ENCODE measurements at places on chromosomes 13 and 19.

DNA sequence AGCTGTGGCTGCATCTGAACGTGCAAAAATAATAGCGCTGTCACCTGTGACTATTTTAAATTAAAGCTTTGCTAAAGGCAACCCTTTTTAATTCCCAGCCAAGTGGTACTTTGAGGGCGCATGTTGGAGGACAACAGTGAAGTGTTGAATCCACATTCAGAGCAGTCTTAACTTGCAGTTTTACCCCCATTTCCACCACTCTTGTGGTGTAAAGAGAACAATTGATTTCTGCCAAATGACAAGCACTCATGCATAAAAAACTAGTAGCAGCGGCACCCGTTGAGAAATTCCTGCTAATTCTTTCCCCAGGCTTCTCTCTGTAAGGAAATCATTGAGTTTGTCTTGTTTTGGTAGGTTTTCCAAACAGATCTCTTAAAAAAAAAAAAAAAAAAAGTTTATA is 1033.3 kb downstream of the EFNB2 start:
- no peak for DNase-seq

DNA sequence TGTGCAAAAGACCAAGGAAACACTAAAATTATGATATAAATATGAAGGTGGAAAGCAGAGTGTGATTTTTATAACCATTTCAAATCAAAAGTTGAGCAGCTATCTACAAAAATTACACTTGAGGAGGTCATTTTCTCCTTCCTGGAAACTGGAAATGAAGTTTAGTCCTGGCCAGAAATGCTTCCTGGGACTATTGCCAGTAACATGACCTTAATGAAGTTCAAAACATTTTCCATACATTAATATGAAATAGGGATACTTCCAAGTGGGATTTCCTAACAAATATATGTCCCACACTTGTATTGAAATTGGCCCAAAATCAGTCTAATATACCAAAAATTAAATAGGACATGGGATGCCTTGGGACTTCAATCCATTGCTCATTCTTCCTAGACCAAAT is 1556.8 kb upstream of the MIR17HG start:
- no peak for DNase-seq

DNA sequence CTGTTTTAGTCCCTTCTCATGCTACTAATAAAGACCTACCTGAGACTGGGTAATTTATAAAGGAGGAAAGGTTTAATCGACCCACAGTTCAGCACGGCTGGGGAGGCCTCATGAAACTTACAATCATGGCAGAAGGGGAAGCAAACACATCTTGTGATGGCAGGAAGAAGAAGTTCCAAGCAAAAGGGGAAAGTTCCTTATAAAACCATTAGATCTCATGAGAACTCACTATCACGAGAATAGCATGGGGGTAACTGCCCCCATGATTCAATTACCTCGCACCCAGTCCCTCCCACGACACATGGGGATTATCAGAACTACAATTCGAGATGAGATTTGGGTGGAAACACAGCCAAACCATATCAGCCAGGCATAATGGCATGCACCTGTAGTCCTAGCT is 13.0 kb upstream of the STRN4 start:
- no peak for DNase-seq

GRCh38 chr19:17333611-17334413 is 843 bp downstream of the ANO8 start:
- DNase-seq = no peak
